Kidney tubule cell (primary cell): ENCODE measurements at places on chromosomes 12 and 14.

- no peak for DNase-seq
Measured at GRCh38 chr14:23324993-23325392, 3.7 kb downstream of the PABPN1 start.

DNA sequence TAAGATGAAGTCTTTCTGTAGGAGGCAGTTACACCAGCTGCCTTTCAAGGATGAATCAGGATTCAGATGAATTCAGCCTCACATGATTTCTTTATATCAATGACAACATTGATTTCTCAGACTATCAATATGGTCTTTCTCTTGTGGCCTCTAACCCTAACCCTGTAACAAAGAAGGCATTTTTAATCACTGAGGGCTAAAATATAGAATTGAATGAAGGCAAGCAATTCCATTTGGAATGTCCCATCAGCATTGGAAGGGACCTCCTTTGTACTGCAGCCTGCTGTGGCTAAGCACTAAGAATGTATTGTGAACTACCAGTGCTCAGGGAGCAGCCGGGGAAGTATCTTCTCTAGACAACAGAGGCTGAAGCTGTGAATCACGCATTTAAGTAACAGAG lies 90.6 kb upstream of the FRMD6 start:
- DNase-seq: no peak

- no peak for DNase-seq
Measured at GRCh38 chr14:79699206-79699605, 512.1 kb downstream of the DIO2 start.

- DNase-seq: no peak
Measured at GRCh38 chr14:97891515-97891914, 1094.3 kb downstream of the VRK1 start.

- no peak for DNase-seq
Measured at GRCh38 chr14:49584058-49584457, 2.1 kb downstream of the RPS29 start.

- DNase-seq: peak; percentile 55
Measured at GRCh38 chr12:12282761-12283425, 16.0 kb upstream of the LRP6 start.

DNA sequence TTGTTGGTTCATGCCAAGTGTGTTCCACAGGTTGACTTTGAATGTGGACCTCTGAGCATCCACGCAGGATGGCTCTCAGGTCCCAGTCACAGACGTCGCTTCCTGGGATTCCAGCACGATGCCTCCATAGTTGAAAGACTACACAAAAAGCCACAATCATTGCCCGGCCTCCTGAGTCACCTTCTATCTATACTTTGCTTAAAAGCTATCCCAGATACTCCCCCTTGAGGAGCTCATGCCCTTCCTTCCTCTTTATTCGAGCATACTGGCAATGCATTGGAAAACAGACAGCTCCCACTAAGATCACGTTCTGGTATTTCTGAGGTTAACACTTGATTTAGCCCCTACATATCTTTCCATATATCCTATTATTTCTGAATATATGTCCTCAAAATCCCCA lies 40.1 kb downstream of the ZNF664 start:
- no peak for DNase-seq

- no peak for DNase-seq
Measured at GRCh38 chr12:92703786-92704185, 997 bp downstream of the PLEKHG7 start.

DNA sequence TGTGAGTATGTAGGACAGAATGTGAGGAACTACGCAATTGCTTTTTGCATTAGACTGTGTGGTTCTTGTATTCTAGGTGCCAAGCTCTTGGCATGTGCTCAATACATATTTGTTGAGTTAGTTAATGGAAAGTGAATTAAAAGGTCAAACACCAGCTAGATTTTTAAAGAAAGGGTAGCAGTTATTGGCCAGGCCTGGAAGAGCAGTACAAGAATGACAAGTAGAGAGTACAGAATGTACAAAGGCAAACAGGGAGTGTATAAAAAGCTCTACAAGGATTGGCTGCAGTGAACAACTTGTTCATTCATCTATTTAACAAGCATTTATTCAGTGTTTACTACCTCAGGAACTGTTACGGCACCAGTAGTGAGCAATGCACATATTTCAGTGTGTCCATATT lies 854.0 kb upstream of the SEL1L start:
- no peak for DNase-seq

GRCh38 chr12:108587826-108588225 lies 10.1 kb downstream of the TMEM119 start:
- no peak for DNase-seq

DNA sequence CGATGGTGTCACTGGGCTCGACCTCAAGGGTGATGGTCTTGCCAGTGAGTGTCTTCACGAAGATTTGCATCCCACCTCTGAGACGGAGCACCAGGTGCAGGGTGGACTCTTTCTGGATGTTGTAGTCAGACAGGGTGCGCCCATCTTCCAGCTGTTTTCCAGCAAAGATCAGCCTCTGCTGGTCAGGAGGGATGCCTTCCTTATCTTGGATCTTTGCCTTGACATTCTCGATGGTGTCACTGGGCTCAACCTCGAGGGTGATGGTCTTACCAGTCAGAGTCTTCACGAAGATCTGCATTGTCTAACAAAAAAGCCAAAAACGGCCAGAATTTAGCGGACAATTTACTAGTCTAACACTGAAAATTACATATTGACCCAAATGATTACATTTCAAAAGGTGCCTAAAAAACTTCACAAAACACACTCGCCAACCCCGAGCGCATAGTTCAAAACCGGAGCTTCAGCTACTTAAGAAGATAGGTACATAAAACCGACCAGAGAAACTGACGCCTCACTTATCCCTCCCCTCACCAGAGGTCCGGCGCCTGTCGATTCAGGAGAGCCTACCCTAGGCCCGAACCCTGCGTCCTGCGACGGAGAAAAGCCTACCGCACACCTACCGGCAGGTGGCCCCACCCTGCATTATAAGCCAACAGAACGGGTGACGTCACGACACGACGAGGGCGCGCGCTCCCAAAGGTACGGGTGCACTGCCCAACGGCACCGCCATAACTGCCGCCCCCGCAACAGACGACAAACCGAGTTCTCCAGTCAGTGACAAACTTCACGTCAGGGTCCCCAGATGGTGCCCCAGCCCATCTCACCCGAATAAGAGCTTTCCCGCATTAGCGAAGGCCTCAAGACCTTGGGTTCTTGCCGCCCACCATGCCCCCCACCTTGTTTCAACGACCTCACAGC lies 717 bp downstream of the UBC start:
- peak; percentile 89 for DNase-seq

GRCh38 chr12:64057706-64058105 lies 164.4 kb downstream of the KICS2 start:
- no peak for DNase-seq

- no peak for DNase-seq
Measured at GRCh38 chr12:76680940-76681339, 83.0 kb upstream of the ZDHHC17 start.

DNA sequence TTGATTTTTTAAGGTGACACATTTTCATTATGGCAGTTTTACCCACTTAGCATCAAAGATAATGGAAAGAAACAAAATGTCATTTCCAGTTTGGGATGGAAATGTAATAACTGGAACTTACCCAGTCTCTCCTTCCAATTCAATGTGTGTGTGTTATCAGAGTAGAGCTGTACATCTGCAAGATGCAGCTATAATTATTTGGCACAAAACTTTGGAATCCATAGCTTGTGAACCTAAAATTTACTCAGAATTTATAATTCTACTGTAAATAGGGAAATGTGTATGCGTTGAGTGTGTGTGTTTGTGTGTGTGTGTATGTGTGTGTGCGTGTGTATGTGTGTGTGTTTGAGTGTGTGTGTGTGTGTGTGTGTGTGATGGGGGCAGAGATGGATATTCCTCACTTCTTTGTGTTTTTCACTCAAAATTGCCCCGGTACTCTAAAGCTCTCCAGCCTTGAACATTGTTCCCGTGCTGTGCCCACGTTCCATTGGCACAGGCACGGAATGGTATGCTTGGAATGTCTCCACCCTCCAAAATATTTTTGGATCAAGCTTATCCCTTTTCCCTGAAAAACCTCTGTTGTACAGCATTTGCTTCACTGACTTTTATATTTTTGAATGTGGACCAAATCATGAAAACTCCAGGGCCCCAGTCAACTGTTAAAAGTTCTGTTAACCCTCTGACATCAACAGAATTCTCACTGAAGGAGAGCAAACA lies 150.2 kb upstream of the BMP4 start:
- DNase-seq: peak; percentile 28

DNA sequence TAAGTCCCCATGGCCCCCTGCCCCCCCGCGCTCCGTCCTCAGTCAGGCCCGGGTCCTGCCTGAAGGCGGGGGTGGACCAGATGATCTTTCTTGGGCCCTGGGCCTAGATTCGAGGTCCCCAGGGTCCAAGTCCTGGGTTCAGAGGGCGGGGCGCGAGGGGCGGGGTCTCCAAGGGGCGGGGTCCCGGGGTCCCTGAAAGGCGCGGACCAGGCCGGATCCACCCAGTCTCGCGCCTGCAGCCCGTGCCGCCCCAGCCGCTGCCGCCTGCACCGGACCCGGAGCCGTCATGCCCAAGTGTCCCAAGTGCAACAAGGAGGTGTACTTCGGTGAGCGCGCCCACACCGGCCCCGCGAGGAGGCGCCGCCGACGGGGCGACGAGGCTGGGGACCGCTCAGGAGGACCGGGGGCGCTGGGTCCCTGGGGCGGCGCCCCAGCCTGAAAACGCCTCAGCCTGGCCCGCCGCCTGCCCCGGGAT lies 325 bp downstream of the CRIP1 start:
- no peak for DNase-seq

GRCh38 chr12:42255866-42256261 lies 17.8 kb upstream of the YAF2 start:
- no peak for DNase-seq

- no peak for DNase-seq
Measured at GRCh38 chr12:9781360-9781759, 20.7 kb upstream of the CD69 start.

GRCh38 chr14:105468621-105469241 lies 5.9 kb upstream of the CRIP2 start:
- DNase-seq: no peak

GRCh38 chr12:108681317-108681716 lies 47.6 kb upstream of the SELPLG start:
- DNase-seq: no peak

- no peak for DNase-seq
Measured at GRCh38 chr14:44901696-44902095, 60.1 kb downstream of the KLHL28 start.
